SJCRH30 (cell line): ENCODE measurements at places on chromosomes 1 and 21. TPM values are rescaled to one million over a fixed set of nuclear protein-coding genes. Genes with fewer than 3 reads are reported as not detected.

DNA sequence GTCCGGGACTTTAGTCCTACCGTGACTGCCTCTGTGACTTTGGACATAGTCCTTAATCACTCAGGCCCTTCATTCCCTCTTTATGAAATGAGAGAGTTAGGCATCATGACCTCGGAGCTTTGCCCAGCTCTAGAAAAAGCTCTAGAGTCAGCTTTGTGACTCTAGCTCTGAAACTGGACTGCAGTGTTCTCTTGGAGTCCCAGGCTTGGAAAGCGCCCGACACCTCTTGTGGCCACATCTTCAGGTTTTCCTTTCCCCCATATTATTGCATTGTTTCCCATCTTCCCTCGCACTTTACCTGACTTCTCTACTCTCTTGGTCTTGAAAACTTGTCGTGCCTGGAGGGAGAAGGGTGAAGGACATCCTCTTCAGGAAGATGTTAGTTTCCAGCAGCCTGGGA, 12.5 kb upstream of the AMIGO1 start:
- H3K4me1 ChIP-seq = peaks cover 35% of the 10 kb centered on the region
- H3K4me3 ChIP-seq = no peak overlapping the region
- no peak overlapping the region for H3K27ac ChIP-seq
- H3K36me3 ChIP-seq = no peaks in the 10 kb centered on the region
- DNase-seq = no peak

DNA sequence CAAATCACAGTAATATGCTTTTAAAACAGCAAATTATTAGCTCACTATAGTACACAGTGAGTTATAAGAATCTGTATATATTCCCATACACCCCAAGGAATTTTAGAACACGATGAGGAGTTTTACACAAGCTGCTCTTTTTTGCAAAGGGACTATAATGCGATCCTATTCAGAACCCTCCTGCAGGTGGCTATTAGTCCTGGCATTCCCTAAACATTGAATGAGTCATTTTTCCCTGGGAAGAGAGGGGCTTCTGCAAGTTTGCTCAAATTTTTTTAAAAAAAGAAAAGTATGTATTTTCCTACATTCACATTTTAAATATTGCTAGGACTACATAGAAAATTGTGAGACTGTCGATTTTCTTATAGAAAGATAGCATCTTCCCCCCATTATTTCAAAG, 106.3 kb downstream of the COL11A1 start:
- DNase-seq = no peak
- H3K36me3 ChIP-seq = no peaks in the 10 kb centered on the region
- H3K4me1 ChIP-seq = no peaks in the 10 kb centered on the region
- no peak overlapping the region for H3K27ac ChIP-seq

The ZSWIM5 gene
- 0.08 and 0.18 TPM in 2 replicates for total RNA-seq

DNA sequence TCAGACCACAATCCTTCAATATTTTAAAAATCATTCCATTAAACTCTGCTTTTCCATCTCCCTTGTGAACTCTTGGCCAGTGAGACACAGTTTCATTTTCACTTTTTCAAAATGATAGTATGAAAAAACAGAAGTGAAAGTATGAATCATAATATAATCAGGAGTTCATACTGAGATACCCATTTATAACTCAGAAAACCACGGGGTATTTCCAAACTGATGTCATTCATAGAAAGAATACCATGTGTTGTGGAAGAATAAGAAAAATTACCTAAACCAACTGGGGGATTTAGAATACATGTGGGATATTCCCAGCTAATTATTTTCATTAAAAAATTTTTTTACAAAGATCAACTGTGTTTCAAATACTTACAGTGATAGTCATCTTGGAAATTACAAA, 149.9 kb downstream of the MRPL39 start:
- H3K27ac ChIP-seq = peak overlapping the region; percentile 92
- no peaks in the 10 kb centered on the region for H3K36me3 ChIP-seq
- no peak overlapping the region for H3K4me3 ChIP-seq
- H3K4me1 ChIP-seq = peaks cover 38% of the 10 kb centered on the region
- DNase-seq = no peak

- H3K4me3 ChIP-seq = no peak overlapping the region
- H3K27ac ChIP-seq = peak overlapping the region; percentile 46
- peaks cover 63% of the 10 kb centered on the region for H3K4me1 ChIP-seq
- peak; percentile 26 for DNase-seq
These were observed 218.3 kb upstream of the HOOK1 start for GRCh38 chr1:59596432-59596831.

DNA sequence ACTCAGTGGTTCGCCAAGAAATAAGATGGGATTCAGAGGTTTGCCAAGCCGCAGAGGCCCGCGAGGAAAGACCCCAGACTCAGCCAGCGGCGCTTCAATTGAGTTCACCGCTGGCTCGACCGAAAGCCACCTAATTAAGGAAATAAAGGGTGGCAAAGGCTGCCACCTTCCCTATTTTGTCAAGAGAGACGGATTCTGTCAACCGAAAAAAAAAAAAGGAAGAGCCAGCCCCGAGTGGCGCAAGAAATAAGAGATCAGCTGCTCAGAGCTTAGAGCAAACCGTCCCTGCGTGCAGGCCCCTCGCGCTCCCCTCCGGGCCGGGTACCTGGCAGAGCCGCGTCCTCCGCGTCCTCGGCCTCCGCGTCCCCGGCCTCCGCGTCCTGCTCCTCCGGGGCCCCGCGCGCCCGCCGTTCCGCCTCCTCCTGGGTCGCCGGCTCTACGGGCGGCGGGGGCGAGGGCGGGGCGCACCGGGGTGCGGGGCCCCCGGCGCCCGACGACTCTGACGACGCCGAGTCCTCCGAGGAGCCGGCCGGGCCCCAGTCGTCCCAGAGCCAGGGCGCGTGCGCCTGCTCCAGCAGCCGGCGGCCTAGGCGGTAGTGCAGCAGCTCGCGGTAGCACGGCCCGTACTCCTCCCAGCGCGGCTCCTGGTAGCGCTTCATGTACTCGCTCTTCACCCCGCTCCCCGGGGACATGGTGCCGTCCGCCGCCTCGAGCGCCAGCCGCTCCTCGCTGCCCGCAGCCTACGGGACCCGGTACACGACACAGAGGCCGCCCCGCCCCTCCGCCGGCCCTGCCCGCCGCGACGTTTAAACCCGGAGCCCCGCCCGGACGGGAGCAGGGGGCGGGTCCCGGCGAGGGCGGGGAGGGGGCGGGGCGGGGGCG, 832 bp downstream of the CCSAP start:
- DNase-seq = peak; percentile 86
- peaks cover 6% of the 10 kb centered on the region; the same call in 1 of the 2 replicates for H3K4me1 ChIP-seq
- H3K4me3 ChIP-seq = peak overlapping the region; percentile 94

- H3K36me3 ChIP-seq = peaks cover 39% of the 10 kb centered on the region
- H3K27me3 ChIP-seq = no peaks in the 10 kb centered on the region
- H3K27ac ChIP-seq = no peak overlapping the region
- no peak overlapping the region for H3K4me3 ChIP-seq
- no peak for DNase-seq
These were observed 83.4 kb downstream of the ASH1L start for GRCh38 chr1:155479205-155479604.

The OR2L2 gene
- total RNA-seq = not detected in 2 replicates

- H3K27ac ChIP-seq = no peak overlapping the region
- no peak for DNase-seq
- no peak overlapping the region for H3K4me3 ChIP-seq
- H3K27me3 ChIP-seq = no peaks in the 10 kb centered on the region
- peaks cover 24% of the 10 kb centered on the region for H3K4me1 ChIP-seq
These were observed 7.3 kb downstream of the RHOC start for GRCh38 chr1:112699425-112700144.

DNA sequence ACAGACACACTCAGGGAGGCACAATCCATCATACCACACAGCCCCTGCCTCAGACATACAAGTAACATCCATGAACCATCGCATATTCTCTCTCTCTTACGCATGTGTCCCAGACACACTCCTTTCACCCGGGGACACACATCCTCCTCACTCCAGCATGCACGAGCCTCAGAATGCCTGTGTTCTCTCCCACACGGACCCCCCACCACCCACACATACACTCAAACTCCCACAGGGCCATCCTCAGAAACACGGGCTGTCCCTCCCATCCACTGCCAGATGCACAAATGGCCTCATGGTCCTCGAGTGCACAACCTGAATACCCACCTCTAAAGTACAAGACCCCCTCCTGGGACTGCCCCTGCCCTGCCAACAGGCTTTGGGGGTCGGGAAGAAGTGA, 2.2 kb upstream of the C1QC start:
- peaks cover 15% of the 10 kb centered on the region for H3K27me3 ChIP-seq
- peaks cover 4% of the 10 kb centered on the region for H3K4me1 ChIP-seq
- no peak overlapping the region for H3K27ac ChIP-seq

The MAP3K21 gene
- total RNA-seq = not detected in 2 replicates

- peaks cover 14% of the 10 kb centered on the region for H3K36me3 ChIP-seq
- no peak overlapping the region for H3K4me3 ChIP-seq
- no peak overlapping the region for H3K27ac ChIP-seq
- DNase-seq = no peak
- no peaks in the 10 kb centered on the region for H3K27me3 ChIP-seq
- H3K4me1 ChIP-seq = no peaks in the 10 kb centered on the region
These were observed 2.9 kb downstream of the CYYR1 start for GRCh38 chr21:26570203-26570602.
